CD14-positive monocyte (primary cell): ENCODE measurements at places on chromosomes 6 and 20.

- DNase-seq = no peak
Observed at GRCh38 chr20:22473293-22473692, 111.1 kb downstream of the FOXA2 start.

DNA sequence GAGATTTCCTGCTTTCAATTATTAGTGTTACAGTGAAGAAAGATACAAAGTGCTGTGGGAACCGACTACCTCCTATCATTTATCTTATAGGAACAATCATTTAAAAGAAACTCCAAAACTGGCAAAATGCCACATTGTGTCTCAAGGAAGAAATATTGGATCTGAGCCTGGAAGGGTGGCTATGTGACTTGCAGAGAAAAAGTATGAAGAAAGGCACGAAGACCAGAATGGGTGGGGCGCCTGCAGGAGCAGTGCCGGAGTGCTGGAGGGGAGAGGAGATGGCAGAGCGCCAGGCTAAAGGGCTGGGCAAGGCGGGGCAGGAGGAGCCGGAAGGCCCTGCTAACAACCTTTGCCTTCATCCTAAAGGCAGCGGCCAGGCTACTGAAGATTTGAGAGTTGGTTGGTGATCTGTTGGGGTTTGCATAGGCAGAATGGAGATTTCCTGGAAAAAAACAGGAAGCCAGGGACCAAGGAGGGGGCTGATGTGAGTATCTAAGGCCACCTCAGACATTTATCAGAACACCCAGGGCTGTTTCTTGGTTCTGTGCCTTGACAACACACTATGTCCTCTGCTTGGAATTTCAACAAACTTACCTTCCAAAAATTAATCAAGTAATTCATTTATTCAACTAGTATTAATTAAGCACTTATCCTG, 125.6 kb downstream of the MAFB start:
- no peak for DNase-seq

DNA sequence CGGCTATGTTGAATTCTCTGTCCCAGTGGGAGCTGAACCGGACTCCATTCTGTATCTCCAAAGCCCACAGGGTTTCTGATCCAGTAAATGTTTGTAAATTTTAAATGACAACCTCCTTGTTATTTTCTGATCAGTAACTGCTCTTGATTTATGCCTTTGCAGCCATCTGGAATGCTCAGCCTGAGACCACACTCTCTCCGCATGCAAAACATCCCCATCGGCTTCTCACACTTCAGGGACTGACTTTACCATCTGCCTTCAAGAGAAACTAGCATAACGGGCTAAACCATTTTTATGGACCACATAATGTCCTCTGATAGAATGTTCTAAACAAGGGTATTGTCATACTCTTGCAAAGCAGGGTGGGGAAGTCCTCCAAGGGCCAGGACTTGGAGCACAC, 94.5 kb upstream of the FOXQ1 start:
- no peak for DNase-seq

DNA sequence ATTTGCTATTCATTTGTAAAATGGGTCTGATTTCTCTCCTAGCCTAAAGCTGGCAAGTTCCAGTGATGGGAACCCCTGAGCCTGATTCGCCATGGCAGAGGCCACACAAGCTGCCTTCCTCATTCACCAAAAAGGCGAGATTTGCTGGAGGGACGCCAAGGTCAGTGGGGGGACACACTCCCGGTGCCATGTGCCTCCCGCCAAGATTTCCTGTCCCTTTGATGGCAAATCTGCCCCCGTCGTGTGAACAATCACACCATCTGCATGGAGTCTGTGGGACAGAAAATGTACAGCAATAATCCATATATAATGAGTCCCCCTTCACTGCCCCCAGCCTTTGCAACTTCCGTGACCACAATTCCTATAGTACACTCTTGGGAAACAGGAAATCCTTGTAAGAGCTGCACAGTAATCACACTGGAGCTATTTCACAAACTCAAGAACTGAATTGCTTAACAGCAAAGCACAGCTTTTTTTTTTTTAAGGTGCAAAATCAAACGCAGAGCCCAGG, 15.7 kb upstream of the IGF2R start:
- peak; percentile 90 for DNase-seq

GRCh38 chr6:142945446-142946180, 637 bp upstream of the HIVEP2 start:
- peak; percentile 16 for DNase-seq

DNA sequence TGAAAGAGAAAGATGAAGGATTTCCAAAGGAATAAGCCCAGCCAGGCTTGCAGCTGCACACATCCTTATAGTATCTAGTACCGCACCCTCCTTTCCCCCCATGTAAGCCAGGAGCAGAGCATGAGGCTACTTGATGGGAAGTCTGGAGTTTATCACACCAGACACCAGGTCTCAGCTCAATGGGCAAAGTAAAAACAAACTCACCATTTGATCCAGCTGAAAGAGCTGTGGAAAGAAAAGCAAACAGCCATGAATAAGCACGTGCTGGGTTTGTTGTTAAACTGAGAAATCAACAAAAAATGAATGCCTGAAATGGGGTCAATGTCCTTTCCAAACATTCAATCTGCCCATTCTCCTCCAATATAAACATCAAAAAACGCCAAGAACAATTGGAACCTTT, 50.6 kb upstream of the MAP7 start:
- no peak for DNase-seq

- DNase-seq = no peak
Observed at GRCh38 chr6:84123186-84123585, 89.6 kb downstream of the MRAP2 start.

GRCh38 chr6:97029552-97029951, 105.0 kb downstream of the KLHL32 start:
- DNase-seq = no peak

DNA sequence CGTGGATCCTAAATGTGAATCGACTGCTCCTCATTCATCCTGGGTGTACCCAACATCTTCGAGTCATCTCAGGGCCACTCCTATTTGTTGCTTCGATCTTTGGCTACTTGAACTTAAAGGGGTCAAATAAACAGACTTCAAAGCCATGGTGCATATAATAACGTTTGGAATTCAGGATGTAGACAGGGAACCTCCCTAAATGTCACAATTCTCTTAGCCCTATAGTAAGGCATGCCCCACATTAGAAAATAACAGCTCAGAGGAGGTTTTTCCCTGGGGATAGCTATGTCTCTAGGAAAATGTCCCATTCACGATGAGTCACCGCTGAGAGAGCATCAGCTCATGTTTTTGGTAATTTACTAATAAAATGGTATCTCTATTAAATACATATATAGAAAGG, 54.8 kb upstream of the BMP6 start:
- no peak for DNase-seq

DNA sequence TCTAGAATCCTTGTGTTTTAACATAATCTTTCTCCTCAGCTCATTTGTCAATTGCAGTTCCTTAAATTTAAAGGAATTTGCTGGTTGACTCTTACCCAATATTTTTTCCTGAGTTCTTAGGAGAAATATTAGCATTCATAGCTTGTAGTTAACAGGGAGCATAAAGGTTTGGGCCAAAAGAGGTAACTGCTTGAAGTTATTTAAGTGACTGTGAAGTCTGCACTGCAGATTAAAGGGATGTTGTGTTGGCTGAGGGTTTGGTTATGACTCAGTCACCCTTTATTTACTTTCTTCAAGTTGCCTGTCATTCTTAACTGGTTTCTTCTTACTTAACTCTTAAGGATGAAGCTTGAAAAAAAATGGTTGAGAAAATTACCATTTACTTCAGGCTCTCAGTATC, 220.3 kb upstream of the LAMP5 start:
- no peak for DNase-seq

- DNase-seq = no peak
Observed at GRCh38 chr6:5459346-5459745, 198.0 kb downstream of the FARS2 start.

- no peak for DNase-seq
Observed at GRCh38 chr6:126531286-126531685, 191.4 kb downstream of the CENPW start.

DNA sequence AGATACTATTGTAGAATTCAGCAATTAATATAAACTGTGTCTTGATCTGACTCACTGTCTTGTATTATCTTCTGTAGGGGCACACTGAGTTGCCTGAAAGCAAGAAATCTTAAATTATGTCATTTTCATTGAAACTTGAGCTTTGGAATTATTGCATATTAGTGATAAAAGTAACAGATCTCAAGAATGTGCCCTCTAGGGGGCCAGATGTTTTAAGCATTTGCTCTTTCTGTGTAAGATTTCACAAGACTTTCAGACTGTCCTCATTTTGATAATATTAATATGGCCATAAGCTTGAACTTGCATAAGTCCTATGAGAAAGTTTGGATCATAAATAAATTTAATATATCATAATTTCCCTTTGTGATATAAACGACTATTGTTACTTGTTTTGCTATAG, 55.5 kb upstream of the MYO6 start:
- no peak for DNase-seq

- no peak for DNase-seq
Observed at GRCh38 chr20:24608926-24609667, 139.7 kb downstream of the SYNDIG1 start.
